ENCODE measurements at places on chromosomes 6 and 20.

DNA sequence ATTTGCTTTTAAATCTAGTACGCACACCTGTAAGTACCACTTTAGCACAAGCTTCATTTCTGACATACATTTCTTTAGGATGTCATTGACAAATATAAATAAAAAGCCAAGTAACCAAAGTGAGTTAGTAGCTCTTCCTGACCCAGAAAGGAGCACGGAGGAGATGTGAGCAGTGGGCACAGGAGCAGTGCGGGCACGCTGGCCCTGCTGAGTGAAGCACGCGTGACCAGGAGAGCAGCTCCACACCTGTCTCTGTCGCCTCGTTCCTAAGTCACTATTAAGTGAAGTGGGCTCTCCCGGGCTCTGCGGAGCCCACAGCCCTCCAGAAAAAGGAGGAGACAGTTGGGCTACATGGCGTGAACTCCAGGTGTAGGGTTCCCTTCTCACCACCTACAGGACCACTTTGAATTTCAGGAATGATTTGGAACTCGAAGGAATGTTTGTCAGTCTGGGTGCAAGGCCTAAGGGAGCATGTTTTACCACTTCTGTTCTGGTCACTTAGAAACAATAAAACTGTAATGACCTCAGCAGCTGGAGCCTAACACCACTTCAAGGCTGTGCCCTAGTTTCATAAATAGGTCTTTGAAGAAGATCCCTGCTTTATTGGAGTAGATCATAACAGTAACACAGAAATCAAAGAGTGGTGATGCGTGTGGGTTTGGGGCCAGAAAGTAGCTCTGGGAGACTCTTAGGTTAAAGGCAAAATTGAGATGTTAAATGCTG, 95.9 kb downstream of the FAM120B start:
- no peak for DNase-seq

GRCh38 chr20:11553603-11554002, 364.1 kb upstream of the BTBD3 start:
- DNase-seq = no peak

DNA sequence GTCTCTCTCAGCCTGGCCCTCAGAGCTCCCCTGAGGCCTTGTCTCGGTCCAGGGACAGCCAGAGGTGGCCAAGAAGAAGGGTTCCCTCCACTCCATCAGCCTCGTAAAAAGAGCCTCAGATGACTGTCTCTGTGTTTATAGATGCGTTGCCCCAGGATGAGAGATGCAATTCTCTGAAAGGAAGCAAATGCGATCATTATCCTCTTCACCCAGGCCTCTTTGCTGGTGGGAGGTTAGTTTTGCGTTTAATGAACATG, 90.4 kb downstream of the YTHDF1 start:
- DNase-seq = no peak

DNA sequence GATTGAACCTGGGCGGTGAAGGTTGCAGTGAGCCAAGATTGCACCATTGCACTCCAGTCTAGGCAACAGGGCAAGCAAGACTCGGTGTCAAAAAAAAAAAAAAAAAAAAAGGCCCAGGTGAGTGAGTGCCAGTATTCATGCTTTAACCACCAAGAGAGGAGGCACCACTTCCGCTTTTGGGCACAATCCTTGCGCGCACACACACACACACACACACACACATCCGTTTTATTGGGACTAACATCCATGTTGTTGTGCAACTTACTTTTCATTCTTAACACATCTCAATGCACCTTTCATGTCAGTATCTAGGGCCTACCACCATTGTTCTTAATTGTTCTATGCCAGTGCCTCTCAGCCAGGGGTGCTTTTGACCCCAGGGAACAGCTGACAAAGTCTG, 263.0 kb downstream of the CDC5L start:
- DNase-seq = no peak

DNA sequence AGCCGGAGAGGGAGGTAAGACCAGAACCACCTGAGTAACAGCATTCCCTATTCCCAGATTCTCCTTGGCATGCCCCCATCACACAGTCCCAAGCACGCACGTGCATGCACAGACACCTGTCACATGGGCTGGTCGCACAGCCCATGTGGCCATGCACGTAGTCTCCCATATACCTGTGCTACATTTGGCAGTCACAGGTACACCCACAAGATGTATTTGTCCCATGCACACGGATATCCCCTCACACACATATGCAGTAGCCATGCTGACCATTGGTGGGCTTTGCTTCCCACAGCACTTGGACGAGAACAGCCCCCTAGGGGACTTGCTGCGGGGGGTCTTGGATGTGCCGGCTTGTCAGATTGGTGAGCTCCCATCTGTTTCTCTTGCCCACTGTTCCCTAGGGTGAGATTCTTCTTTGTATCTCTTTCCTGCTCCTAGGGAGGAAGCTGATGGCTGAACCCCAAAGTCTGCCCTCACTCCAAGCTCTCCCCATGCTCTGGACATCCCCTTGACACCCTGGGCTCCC, 31.9 kb downstream of the PLCG1 start:
- no peak for DNase-seq

DNA sequence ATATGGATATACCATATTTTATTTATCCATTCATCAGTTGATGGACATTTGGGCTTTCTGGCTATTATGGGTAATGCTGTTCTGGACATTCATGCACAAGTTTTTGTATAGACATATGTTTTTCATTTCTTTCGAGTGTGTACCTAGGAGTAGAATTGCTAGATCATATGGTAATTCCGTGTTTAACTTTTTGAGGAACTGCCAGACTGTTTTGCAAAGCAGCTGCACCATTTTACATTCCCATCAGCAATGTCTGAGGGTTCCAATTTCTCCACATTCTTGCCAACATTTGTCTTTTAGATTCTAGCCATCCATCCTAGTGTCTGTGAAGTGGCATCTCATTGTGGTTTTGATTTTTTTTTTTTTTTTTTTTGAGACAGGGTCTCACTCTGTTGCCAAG, 20.8 kb downstream of the SRC start:
- DNase-seq = no peak

DNA sequence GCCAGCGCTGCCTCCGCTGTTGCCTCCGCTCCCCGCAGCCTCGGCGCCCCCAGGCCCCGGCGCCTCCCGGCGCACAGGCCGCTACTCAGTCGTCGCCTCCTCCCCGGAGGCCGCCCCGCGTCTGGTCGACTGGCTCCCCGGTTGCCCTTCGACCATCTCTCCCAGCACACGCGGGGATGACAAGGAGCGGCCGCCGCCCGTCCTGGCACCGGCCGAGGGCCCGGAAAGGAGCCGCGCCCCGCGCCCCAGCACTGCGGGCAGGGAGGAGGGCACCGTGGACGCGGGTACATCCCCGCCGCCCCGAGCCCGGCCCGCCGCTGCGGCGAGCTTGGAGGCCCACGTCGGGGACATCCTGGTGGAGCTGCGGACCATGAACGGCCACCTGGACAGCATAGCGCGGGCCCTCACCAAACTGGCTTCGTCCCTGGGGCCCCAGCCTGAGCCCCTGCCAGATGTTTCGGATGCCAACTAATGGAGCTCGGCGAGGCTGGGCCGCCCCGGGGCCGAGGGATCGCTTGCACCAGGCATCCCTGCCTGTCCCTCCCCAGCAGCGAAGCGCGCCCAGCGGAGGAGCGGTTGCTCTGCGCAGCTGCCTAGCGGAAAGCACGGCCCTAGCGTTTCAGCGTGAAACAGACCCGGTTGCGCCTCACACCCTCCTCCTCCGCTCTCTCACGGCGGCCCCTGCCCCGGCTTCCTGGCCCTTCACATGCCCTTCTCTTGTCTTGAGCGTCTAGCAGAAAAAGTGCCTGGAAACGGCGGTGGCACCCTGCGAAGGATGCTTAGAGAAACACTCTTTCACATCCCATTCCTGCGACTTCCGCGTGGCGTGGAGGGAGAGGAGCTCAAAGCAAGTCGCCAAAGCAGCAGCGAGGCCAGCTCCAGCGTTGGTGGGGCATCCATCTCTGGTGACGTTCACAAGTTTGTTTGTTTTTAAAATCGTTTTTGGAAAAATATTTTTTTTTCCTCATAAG, 285.8 kb upstream of the SUPT3H start:
- peak; percentile 25 for DNase-seq

- DNase-seq = peak; percentile 53
These were observed 23.2 kb downstream of the PSMB1 start for GRCh38 chr6:170529839-170530469.

DNA sequence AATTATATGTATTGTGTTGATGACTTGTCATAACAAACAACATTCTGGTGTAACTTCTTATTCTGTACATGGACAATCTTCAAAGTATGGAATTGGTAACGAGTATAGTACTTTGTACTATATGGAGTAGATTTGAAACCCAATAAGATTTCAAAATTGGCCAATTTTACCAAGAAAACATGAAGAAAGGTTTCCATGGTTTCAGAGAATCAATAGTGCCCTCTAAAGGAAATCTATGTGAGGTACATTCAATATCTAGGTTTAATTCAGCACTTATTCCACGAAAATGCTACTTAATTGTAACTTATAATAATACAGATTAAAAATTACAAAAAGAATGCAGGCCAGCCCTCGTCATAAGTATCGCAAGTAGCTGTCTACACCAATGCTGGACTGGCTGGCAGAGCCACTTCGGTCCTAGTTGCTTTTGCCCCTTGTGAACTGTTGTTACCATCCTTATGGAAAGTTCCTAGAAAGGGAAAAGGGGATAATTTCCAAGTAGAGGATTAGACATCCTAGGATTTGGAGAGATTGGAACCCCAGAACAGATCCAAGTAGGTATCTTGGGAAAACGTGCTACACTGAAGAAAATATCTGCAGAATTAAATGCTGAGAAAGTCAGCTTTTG, 70.9 kb downstream of the LCA5 start:
- no peak for DNase-seq

DNA sequence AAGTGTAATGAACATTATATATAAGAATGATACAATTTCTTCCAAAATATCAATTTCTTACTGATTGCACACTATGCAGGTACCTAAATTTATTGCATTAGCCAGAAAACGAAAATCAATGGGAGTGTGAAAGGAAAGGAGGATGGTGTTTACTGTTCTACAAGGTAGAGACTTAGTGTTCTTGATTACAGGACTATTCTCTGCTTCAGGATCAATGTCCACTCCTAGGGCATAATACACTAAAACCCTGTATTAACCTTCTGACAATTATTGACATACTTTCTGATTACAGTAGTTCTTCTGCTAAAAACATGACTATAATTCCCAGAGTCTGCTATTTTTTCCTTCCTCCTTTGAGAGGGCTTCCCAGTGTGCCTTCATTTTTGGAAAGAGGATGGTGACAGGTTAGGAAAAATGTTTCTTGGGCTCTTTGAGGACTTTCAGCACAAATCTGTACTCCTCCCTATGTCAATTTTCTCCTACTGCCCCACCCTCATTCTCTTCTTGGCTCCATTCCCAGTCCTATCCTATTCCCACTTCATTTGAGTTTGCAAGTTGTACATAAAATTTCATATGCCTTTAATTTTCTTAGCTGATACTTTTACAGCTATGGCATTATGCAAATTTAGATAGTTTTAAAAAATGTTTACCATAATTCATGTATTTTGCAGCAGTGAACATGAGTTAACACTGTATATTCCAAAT, 278.9 kb downstream of the CENPW start:
- DNase-seq = no peak

DNA sequence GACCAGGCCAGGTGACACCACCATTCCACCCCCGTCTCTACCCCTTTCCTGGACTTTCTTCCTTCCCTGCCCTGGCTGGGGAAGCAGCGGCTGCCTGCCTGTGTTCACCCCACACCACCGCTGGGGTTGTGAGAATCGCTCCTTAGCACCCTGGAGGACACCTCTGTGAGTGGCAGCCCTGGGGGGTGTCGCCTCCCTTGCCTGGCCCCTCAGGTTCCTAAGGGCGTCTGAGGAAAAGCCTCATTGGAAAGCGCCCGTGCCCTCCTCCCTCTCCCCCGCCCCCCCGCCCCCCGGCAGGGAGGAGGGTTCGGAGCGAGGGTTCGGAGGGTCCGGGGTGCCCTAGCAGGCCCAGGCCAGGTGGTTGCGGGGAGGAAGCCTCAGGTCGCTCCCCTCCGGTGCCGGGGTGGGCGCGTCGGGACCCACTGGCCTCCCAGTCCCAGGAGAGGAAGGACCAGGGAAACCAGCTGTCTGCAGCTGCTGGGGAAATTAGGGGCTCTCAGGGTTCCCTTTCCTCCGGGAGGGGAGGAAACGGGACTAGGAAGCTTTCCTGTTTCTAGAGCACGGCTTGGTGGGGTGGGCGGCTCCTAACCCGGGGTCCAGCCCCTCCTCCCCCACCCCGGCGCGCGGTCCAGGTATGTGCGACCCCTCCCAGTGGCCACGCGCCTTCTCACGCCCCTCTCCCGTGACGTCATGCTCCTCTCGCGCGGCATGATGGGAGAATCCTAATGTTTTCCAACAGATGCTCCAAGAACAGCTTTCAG, at the start of gene PHACTR3:
TSS of gene PHACTR3 (plus strand) at position 760 of the 761 bp plus-strand sequence. CDS start 475 bp downstream, outside the sequence.
- DNase-seq = no peak

GRCh38 chr6:136655239-136656014, 105.2 kb upstream of the MAP7 start:
- no peak for DNase-seq

DNA sequence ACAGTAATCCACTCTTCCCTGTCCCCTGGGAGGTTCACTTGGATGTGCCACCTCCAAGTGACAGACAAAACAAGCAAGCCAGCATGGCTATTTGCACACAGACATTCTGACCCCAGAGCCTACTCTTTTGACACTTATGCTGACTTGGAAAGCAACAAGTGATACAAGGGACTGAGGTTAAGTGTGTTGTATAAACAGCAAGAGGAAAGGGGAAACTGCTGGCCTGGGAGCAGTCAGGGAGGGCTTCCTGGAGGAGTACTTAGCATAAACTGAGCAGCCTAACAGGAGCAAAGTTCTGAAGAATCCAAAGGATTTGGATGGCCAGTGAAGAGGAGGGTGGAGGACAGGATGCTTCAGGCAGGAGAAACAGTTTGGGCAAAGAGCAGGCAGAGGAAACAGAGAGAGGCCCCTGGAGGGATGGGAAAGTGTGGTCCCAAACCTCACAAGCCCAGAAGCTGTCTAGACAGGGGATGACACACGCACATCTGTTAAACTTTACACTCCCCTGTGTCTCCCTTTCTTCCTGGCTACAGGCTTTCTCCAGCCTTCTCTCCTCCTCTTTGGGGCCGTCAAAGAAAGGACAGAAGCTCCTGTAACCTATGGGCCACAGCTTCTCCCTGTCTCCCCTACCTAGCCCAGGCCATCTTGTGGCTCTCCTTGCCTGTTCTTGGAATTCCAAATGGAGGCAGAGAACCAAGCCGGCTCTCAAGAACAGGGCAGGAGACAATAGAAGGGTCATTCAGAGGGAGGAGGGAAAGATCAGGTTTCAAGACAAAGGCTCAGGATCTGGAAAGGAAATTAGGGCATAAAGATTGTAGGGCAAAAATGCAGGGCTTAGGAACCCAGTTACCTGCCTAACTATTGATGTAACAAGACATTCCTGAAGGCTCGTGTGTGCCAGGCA, 19.3 kb downstream of the SULF2 start:
- DNase-seq = no peak

DNA sequence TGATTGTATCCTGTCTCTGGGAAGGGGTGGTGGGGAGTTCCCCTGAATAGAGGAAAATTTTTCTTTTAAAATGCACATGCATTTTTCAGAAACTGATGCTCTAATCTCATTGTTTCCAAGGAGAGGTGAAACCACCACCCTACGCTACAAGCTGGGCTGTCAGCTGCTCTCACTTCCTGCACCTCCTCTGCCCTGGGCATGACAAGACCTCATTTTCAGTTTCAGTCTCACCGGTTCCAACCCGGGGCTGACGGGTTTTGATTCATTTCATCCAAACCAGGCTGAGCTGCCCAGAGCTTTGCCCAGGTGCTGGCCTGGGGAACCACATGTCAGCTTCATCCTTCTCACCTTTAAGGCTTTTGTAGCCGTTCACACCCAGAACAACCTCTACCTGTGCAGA, 99.7 kb downstream of the EYA2 start:
- DNase-seq = peak; percentile 37

Data from stimulated activated CD4-positive, alpha-beta T cell treated with anti-CD3 and anti-CD28 coated beads, Interleukin-4, amount 100 ng/mL, for 4 hours (primary cell).